Dorsolateral prefrontal cortex (tissue), 122 donors: ENCODE measurements at places on chromosomes 13 and 19. TPM values are rescaled to one million over a fixed set of nuclear protein-coding genes. Genes with fewer than 3 reads are reported as not detected.

PODNL1 gene
- 2.0 TPM for total RNA-seq

CASP14 gene
- not detected for total RNA-seq

BRSK1 gene
- 335 TPM for total RNA-seq

FOXA3 gene
- total RNA-seq: not detected

RASGRP4 gene
- total RNA-seq: 1.0 TPM

EXOC3L2 gene
- 0.22 TPM for total RNA-seq

GAPDHS gene
- not detected for total RNA-seq

C13orf46 gene
- 4.7 TPM for total RNA-seq

KCTD12 gene
- total RNA-seq: 39.6 TPM

ZNF30 gene
- total RNA-seq: 10.4 TPM

SMIM17 gene
- total RNA-seq: 12.0 TPM

CCDC70 gene
- total RNA-seq: not detected

NR1H2 gene
- 63.0 TPM for total RNA-seq

NCR1 gene
- 1.1 TPM for total RNA-seq

GAS6 gene
- 56.7 TPM for total RNA-seq
